ENCODE measurements at places on chromosomes 7 and 10.

DNA sequence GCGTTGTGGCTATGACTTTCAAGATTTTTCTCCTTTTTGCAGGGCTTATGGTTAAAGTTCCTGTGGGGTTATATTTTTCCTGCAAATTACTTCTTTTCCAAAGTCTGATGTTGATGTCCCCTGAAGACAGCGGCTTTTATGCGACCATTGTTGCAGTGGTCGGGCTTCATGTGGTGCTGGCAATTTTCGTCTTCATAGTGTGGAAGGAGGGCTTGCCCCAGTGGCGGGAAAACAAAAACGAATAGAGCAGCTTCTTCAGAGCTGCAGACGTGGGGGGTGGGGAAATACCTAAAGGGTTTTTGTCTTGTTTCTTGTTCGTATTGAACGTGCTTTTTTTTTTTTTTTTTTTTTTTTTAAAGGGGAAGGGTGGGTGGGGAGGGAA, 53.8 kb downstream of the MCMBP start:
- DNase-seq, result no peak

- no peak for DNase-seq
Observed at GRCh38 chr7:52271703-52272102, 763.7 kb upstream of the POM121L12 start.

DNA sequence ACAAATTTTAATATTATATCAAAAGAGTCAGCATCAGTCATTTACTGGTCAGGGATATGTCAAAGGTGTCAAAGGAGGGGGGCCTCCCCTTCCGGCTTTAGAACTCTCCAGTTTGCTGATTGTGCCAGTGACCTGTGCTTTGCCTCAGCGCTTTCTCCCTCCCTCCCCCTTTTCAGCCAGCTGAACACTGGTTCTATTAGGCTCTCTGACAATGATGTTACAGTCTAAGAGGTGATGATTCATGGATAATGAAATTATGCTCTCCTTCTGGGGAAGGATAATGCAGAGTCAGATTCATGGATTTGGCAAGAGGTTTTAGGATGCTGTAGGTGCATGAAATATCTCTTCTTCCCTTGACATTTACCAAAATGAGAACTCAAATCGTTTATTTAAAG, 6.1 kb downstream of the LRRTM3 start:
- DNase-seq, result no peak

DNA sequence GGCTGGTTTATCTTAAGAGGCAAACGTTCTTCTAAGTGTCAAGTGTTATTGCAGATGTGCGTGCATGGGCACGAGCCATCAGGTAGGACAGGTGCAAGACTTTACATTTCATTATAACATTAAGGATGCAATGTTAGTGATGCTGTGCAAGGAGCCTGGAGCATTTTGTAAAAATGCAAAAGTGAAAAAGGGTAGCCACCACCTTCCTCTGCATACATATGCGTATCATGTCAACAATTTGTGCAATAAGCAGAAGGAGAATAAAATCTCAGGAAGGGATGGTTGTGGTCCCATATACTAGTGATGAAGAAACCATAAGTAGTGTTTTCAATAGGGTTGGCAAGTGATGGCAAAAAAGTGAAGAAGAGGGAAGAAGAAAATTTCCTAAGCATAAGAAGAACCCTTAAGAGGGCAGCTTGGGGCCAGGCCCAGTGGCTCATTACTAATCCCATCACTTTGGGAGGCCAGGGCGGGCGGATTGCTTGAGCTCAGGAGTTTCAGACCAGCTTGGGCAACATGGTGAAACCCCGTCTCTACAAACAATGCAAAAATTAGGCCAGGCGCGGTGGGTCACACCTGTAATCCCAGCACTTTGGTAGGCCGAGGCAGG, 7.5 kb downstream of the PIK3AP1 start:
- no peak for DNase-seq

DNA sequence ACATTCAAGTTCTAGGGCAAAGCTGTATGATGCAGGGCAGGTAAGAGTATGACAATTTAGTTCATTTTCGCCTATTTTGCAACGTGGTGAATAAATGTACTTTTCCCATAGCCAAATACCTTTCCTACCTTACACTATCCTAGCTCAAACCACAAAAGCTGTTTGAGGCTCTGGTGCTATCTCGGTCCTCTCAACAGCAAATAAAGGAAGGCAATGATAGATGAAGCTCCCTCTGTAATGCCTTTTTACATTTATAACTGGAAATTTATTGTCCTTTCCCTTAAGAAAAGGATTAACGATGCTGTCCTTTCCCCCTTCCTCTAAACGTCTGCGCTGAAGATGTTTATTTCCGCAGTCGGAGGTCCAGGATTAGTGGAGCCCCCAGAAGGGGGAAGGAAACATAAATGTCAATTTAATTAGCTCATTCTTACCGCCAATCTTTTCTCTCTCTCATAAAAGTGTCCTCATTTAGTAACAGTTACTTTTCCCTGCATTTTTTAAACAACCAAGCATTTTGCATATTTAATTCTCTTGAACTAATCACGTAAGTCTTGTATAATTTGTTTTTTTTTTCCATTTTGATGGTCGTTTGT, 114.6 kb downstream of the PIP4K2A start:
- DNase-seq, result no peak

DNA sequence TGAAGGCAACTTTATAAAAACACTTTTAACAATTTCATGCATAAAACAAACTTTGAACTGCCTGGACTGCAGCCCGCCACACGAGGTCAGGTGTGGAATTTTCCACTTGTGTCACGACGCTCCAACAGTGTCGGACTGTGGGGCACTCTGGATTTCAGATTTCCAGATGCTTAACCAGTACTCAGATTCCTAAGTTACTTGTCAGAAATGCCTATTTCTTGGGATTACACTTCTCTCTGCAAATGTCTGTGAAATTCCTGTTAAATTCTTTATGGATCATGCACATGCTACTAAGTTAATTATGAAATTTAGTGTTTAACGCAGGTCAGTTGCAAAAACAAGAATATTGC, 473 bp upstream of the GPER1 start:
- DNase-seq, result no peak

GRCh38 chr10:17101257-17101909, 28.2 kb downstream of the CUBN start:
- no peak for DNase-seq

DNA sequence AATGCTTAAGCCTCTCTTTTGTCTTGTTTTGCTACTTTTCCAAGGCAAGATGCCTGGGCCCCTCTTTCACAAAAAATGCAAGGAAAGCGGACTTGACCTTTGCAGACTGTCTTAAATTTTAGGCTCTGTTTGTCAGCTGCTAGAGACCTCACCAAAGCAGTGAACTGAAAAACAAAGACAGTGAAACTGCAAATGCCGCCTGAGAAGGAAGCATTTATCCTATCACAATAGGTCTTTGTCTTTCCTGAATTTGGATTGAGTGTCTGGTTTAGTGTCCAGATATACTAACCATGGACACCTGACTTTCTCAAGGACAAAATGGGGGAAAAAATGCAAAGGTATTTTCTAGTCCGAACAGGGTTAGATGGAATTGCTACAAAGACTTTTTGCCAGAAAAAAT, 256.9 kb downstream of the INHBA start:
- DNase-seq, result no peak

DNA sequence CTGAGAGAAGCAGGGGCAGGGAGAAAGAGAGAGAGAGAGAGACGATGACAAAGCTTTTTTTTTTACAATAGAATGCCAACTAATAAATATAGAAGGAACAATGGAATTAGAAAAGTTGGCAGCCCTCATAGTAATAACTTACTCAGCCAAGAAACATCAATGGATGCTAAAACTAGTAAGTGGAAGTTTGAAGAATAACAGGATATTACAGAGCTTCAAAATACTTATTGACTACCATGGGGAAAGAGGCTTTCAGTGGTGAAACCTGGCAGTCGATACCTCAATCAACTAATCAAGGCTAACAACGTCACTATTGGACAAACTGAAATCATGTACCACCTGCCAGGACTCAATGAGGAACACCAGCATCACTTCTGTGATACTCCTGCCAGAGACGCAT, 100.5 kb upstream of the LRRC4 start:
- DNase-seq, result no peak

DNA sequence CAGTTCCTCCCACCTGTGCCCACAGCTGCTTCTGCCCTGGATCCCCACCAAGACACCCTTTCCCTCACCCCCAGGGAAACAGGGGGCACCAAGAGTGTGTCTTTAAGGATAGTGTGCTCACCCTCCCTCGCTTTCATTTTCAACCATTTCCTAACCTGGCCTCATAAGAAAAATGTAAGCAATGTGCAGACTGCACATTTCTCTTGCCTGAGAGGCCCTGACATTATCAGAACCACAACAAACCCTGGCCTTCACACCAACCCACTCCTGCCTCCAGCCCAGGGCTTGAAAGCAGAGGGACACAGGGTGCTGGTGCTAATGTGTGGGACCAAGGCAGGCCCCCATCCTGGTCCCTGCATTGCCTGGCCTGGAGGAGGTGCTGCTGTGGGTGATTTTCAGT, 11.0 kb upstream of the IMPDH1 start:
- DNase-seq, result no peak

- DNase-seq, result peak; percentile 69
Observed at GRCh38 chr7:99374111-99375064, at the start of gene ARPC1B. ARPC1B (plus strand) TSS chr7:99374730; CDS start chr7:99385715, 10,985 bp downstream.

GRCh38 chr7:37833107-37833817, 15.1 kb upstream of the NME8 start:
- no peak for DNase-seq

DNA sequence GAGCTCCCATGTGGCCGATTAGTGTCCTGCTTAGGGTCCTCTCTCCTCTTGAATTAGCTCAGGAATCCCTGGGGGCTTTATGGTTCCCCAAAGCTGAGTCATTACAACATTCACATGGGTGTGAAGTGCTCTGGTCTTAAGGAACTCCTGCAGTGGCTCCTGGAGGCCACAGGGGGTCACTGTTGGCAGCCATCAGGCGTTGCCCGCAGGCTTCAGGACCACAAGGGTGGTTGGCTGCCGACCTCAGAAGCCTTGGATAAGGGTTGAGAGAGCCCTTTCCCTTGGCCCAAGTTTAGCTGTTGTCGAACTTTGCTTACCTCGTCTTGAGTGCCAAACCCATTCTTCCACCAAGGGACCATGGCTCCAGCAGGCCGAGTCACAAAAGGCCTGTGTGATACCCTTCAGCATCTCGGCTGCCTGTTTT, 61.7 kb downstream of the SH2D4B start:
- peak; percentile 6 for DNase-seq

- no peak for DNase-seq
Observed at GRCh38 chr7:120740348-120740747, 117.6 kb downstream of the TSPAN12 start.

DNA sequence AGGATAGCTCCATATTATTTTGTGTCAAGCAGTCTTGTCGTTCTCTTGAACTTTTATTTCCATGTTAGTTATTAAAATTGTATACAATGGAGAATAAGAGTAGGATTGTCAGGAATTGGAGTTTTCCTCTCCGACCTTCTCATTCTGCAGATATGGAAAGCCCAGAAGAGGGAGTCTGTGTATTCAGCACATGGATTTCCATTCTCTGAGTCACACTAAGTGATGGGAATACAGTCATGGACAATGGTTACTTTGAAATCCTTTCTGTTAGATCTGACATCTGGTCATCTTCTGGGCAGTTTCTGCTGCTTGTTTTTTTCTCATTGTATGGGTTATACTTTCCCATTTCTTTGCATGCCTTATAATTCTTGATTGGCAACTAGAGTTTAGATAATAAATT, 5.0 kb upstream of the TASOR2 start:
- DNase-seq, result no peak

GRCh38 chr7:27299861-27300260, 57.3 kb downstream of the EVX1 start:
- no peak for DNase-seq

DNA sequence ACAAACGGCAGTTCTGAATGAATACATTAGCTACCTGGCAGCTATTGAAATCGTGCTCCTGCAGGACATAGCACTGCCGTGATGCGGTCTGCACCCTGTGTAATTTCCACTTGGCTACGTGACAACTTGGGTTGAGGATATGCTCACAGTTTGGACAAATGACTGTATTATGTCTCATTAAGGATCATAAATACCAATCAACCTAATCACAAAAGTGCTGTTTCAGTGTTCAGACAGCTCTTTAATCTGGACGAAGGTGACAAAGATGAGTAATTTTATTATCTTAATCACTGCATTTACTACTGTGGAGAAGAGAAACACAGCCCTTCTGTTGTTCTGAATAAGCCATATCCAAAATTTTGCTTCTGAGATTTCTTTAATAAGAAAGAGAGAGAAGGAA, 210.8 kb upstream of the PFKP start:
- no peak for DNase-seq

DNA sequence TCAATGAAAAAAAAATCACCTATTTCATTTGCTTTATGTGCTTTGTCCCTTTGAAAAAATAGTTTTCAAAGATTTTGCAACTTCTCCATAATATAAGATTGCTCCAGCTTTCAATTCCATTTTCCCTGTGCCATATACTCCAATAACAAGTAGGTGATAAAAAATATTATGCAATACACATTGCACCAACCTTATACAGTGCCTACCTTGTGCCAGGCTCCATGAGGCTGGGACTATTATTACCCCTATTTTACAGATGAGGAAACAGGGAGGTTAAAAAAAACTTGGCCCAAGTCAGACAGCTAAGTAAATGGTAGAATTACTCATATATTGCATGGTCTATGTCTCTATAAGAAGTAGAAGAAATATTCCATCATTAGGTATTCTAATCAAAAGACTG, 57.8 kb downstream of the BRAF start:
- no peak for DNase-seq

DNA sequence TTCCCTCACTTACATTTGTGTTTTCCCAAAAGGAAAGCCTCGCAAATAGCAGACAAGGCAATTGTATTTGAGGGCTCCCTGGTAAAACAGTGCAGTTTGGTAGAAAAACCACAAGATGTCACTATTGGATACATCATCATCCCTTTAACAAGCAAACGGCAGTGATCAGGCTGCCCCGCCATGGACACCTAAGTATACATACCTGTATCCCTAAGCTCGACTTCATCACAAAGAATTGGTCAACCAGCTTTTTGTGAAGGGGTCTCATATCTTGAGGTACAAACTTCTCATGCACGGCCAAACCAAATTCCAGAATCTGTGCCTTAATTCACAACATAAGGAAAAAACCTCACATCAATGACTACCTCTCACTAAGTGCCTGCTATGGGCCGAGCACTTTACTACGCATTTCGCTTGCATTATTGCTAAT, 179.5 kb upstream of the IMMP2L start:
- no peak for DNase-seq

GRCh38 chr10:3365630-3366029, 193.0 kb upstream of the PITRM1 start:
- no peak for DNase-seq

DNA sequence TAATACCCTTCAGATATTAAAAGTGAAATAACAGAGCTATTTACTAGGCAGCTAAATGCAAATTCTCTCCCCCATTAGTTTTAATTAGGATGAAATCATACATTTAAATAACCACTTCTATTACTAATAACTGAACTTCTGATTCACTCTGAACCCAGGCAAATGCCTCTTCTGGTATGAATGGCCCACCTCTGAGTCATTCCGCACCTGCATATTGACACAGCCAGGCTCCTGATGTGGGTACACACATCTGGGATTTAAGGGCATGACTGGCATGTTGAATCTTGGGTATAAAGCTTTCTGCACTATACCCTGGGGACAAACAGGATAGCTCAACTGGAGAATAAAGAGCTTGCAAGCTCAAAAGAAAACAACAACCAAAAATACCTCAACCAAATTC, 140.9 kb downstream of the AUTS2 start:
- no peak for DNase-seq

- DNase-seq, result no peak
Observed at GRCh38 chr7:1474736-1475135, 15.5 kb upstream of the MICALL2 start.

- no peak for DNase-seq
Observed at GRCh38 chr7:102063690-102064180, 222.9 kb upstream of the SH2B2 start.

- DNase-seq, result no peak
Observed at GRCh38 chr10:51103554-51104217, 29.4 kb downstream of the PRKG1 start.

All from stimulated activated CD4-positive, alpha-beta T cell treated with anti-CD3 and anti-CD28 coated beads, Interleukin-1b, Interleukin-23, amount 100 ng/mL, for 1 hour (primary cell).